ENCODE measurements at places on chromosomes 4 and X. TPM values are rescaled to one million over a fixed set of nuclear protein-coding genes. Genes with fewer than 3 reads are reported as not detected.

DNA sequence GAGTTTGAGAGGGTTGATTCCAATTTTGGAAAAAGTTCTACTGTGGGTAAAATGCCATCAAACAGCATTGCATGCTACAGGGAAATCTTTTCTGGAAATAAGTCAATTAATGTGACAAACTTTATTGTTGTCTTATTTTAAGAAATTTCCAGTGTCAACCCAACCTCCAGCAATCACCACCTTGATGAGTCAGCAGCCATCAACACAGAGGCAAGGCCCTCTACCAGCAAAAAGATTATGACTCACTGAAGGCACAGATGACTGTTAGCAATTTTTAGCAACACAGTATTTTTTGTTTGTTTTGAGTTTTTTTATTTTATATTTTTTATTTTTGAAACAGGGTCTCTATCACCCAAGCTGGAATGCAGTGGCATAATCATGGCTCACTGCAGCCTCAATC is 165.4 kb upstream of the C1QTNF7 start:
- DNase-seq, result no peak

Gene MAGEA2B
- not detected for total RNA-seq

- no peak for DNase-seq
Measured at GRCh38 chr4:130054908-130055307, 959.0 kb downstream of the C4orf33 start.

GRCh38 chr4:79575709-79576428 is 167.8 kb upstream of the GK2 start:
- no peak for DNase-seq

DNA sequence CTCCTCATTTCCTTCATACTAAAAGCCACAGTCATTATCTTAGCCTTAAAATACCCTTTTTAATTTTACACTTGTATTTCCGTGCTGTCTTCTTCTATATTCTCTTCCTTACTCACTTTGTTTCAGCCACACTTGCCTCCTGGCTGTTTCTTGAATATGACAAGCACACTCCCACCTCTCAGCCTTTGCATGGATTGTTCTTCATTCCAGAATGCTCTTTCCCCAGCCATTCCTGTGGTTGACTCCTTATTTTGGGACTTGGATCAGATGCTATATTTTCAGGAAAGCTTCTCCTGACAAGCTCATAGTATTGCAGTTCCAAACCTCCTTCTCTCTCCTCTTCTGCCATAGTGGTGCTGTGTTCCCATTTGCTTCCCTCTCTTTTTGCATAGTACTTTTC is 291.3 kb downstream of the PDHA2 start:
- DNase-seq, result no peak

Gene SHOX
- total RNA-seq, result 0.80 TPM

DNA sequence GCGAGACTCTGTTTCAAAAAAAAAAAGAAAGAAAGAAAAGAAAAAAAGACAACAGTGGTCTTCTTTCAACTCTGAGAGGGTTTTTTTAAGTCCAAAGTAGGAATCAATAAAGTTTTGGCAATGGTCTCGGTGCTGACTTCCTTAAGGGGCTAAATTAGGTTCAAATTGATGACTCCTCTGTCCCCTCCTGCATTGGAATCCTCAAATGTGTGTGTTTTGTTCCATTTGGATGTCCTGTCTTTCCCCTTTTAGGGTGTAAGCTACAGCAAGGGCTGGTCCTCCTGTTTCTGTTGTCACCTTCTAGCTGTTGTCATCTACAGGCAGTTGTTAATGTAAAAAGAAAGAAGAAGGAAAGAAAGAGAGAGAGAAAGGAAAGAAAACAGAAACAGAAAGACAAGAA is 84.3 kb upstream of the PLAC1 start:
- DNase-seq, result no peak

Gene SYNPO2
- total RNA-seq, result 90.1 TPM

Gene CRMP1
- 1.3 TPM for total RNA-seq

DNA sequence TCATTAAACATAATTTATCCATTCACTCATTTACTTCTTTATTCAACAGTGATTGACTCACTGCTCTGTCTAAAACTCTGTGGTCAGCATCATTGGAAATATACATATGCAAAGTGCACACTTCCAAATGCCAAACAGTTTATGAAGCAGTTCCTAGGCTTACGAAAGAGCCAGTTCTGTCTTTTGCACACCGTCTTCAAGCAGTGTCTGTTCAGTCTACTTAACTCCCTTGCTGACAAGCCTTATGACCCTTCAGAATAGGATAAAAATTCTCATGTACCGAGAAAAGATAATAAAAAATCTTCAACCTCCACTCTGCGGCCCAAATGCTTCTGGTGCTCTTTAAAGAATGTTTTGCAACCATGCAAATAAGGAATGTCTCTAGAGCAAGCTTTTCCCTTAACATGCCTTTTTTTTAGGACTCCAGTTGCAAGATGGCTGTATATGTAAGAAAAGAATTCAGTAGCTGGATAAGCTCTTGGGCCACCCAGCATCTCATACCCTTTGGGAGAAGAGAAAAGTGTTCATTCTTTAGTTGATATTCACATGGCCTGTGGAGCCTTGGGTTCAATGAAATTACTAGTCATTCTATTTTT is 1037.0 kb upstream of the SLIT2 start:
- DNase-seq, result no peak

- no peak for DNase-seq
Measured at GRCh38 chr4:15891312-15891711, 47.2 kb downstream of the FGFBP1 start.

GRCh38 chr4:42088386-42088785 is 64.1 kb downstream of the BEND4 start:
- DNase-seq, result no peak

Gene CHRNA9
- total RNA-seq, result not detected

GRCh38 chr4:169852481-169852880 is 94.7 kb upstream of the HPF1 start:
- no peak for DNase-seq

- no peak for DNase-seq
Measured at GRCh38 chr4:119020158-119020557, 115.5 kb upstream of the MYOZ2 start.

DNA sequence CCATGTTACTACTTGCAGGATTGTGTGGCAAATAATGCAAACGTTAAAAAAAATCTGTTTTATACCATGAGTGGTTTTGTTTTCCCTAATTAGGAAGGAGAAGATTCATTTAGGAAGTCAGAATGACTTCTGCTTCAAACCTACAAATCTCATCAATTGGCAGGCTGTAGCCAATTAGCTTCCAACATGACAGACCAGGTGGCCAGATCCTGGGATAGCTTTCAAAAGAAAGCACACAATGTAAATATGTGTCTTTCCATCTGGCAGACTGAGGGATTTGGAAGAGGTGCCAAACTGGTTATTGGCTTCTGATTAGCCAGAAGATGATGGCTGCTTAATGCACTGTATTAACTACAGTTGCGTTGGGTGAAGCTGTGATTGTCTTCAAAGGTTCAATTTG is 432.8 kb downstream of the ANKRD50 start:
- no peak for DNase-seq

Gene SMR3B
- not detected for total RNA-seq

DNA sequence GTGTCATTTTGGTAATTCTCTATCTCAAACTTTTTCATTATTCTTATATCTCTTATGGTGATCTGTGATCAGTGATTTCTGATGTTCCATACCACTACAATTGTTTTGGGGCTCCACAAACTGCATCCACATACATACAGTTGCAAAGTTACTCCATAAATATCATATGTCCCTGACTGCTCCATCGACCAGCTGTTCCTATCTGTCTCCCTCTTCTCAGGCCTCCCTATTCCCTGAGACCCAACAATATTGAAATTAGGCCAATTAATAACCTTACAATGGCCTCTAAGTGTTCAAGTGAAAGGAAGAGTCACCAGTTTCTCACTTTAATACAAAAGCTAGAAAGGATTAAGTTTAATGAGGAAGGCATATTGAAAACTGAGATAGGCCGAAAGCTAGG is 108.7 kb downstream of the ANAPC10 start:
- DNase-seq, result no peak

Gene XPNPEP2
- 0.44 TPM for total RNA-seq

Gene SASH3
- total RNA-seq, result 6.6 TPM

GRCh38 chr4:13982010-13982409 is 354.5 kb upstream of the BOD1L1 start:
- no peak for DNase-seq

DNA sequence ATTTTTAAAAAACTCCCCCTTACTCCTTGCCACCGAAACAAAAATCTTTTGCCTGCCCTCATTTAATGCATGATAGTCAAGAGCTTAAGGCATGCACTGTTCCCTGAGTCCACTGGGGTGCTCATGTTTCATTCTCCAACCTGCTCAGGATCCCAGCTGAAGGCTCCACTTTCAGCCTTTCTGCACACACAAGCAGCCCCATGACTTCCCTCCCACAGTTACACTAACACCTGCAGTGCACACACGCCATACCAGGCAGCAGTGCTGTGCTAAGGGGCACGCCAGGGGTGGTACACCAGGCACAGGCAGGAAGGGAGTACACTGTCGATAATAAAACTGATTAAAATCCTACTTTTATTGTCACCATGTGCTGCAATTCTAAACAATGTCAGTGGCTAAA is 385.2 kb downstream of the BMPR1B start:
- DNase-seq, result no peak

Data from breast epithelium (tissue), 4 donors.